ENCODE measurements at places on chromosomes 16 and 17. TPM values are rescaled to one million over a fixed set of nuclear protein-coding genes. Genes with fewer than 3 reads are reported as not detected.

The GP2 gene
- total RNA-seq: 9.1 TPM

The ACSM3 gene
- total RNA-seq: 22.6 TPM

DNA sequence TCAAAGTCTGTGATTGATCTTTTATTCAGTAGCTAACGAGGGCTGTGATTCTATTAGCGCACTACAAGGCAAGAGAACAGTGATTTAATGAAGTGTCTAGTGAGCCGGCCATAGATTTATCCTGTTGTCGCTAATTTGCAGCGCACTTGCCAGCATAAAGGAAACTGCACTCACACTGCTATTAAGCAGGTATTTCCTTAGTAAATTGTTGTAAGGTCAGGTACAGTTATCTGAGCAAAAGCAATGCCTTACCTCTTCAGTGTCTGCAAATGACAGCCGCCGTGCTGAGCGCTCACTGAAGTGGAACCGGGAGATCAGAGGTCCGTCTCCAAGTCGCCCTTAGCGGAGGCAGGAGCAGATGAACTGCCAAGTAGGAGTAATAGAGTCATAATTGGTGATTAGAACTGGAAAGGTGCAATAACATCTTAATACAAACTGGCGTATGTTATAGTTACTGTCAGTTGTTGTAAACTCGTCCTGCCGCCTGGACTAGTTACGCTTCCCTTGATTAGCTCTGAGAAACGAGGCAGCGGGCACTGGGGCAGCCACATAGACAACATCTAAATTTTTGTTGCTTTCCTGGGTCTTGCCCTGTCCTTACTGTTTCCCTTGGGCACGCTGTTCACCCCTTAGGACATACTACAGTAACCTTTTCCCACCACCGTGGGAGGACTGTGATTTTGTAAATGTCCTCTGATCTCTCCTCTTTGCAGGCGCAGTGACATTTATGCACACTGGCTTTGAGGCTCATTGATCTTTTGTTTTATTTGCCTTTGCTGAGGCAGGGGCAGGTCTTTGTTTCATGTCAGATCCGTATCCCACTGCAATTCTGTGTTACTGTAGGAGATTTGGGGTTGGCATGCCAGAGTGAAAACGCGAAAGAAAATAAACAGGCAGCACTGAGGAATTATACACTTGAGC lies 363.1 kb downstream of the WWOX start:
- DNase-seq: no peak

- no peak for DNase-seq
These were observed at the start of gene FADS6 for GRCh38 chr17:74892974-74893911. FADS6 (minus strand) TSS chr17:74893633; CDS start chr17:74893595, 38 bp downstream.

The MPV17L gene
- total RNA-seq: 7.6 TPM

DNA sequence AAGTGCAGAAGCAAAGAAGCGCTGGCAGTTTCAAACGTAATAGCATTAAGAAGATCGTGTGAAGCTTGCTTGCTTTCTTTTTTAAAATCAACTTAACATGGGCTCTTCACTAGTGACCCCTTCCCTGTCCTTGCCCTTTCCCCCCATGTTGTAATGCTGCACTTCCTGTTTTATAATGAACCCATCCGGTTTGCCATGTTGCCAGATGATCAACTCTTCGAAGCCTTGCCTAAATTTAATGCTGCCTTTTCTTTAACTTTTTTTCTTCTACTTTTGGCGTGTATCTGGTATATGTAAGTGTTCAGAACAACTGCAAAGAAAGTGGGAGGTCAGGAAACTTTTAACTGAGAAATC lies 17.4 kb upstream of the RAB11FIP4 start:
- DNase-seq: no peak

DNA sequence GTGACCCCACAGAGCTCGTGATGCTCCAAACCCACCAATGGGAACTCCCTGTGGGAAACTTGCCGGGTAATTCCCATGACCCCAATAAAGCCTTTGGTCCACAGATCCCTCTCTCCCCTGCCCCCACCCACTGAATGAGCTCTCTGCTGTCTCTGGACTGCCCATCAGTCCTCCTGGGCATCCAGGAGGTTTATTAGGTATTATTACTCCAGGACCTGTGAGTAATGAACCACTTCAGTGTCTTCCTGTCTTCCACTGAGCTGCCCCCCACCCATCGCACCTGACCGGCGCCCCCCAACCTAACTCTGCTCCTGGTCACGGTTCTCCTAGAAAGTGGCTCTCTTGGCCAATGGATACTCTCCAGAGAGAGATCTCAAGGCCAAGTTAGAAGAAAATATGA lies 28.7 kb upstream of the DNAH17 start:
- no peak for DNase-seq

The SOCS3 gene
- total RNA-seq: 16.9 TPM

DNA sequence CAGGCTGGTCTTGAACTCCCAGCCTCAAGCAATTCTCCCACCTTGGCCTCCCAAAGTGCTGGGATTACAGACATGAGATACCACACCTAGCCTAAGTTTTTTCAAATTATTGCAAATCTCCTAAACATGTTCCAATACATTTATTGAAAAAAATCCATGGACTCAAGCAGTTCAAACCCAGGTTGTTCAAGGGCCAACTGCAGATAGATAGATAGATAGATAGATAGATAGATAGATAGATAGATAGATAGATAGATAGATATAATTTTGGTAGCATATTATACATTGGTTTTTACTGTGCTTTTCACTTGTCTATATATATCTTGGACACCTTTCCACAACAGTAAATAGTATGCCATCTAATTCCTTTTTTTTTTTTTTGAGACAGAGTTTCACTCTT lies 20.9 kb upstream of the RBBP6 start:
- no peak for DNase-seq

The ADAT1 gene
- 51.9 TPM for total RNA-seq

GRCh38 chr16:1771188-1771863 lies at the start of gene NME3:
NME3 (minus strand) TSS chr16:1771543; CDS start chr16:1771534, 9 bp downstream.
- no peak for DNase-seq

The STXBP4 gene
- 23.7 TPM for total RNA-seq

DNA sequence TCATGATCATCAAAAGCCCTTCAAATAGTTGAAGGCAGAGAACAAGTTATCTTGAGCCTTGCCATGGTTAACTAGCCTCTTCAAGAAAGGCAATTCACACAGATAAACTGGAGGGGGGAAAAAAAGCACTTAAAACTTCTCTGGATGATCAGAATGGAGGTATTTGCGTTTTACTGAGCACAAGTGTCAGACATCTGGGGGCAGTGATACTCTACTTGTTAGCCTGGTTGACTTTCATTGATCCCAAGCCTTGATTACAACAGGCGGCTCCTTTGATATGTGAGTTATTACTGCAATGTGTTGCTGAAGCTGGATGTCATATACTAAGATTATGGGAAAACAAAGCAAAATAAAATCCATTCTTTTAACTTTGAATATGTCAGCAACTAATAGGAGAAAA lies 155.0 kb upstream of the HS3ST3A1 start:
- DNase-seq: no peak

The RHBDL1 gene
- 2.2 TPM for total RNA-seq

The RUNDC1 gene
- total RNA-seq: 19.7 TPM

The TMEM100 gene
- 21.4 TPM for total RNA-seq

DNA sequence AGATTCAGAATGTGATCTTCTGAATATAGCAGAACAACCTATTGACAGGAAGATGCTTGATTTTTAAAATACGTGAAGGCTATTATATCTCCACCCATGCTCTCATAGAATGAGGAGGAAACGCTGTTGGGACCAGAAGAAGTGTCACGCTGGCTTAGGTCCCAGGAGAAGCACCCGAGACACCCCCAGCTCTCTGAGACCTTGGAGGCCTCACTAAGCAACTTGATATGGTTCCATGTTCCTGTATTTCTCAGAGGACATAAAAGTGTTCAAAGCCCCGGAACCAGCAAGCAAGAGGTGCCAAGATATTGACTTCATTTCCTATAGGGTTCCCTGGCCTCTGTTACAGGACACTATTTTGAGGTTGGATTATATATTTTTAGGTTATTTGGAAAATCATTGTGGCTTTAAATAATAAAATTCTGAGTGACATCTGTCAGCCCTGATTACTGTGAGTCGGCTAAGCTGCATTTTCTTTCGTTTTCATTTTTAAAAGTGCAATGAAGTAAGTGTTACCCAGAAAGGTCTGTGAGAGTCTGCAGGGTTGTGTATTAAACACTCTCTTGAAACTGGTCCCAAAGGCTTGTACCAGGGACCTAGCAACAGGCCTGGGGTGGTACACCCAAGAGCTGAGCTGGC lies 400.0 kb downstream of the SOX9 start:
- no peak for DNase-seq

- DNase-seq: no peak
These were observed 34.5 kb downstream of the KCNJ16 start for GRCh38 chr17:70109497-70109896.

The NME4 gene
- total RNA-seq: 166 TPM

The UNC45B gene
- not detected for total RNA-seq

GRCh38 chr17:66524877-66525276 lies 222.5 kb downstream of the PRKCA start:
- no peak for DNase-seq

- no peak for DNase-seq
These were observed 22.7 kb downstream of the TRPV3 start for GRCh38 chr17:3534881-3535252.

The TEX19 gene
- total RNA-seq: 0.14 TPM

- no peak for DNase-seq
These were observed 25.7 kb downstream of the STAT5A start for GRCh38 chr17:42313773-42314566.

DNA sequence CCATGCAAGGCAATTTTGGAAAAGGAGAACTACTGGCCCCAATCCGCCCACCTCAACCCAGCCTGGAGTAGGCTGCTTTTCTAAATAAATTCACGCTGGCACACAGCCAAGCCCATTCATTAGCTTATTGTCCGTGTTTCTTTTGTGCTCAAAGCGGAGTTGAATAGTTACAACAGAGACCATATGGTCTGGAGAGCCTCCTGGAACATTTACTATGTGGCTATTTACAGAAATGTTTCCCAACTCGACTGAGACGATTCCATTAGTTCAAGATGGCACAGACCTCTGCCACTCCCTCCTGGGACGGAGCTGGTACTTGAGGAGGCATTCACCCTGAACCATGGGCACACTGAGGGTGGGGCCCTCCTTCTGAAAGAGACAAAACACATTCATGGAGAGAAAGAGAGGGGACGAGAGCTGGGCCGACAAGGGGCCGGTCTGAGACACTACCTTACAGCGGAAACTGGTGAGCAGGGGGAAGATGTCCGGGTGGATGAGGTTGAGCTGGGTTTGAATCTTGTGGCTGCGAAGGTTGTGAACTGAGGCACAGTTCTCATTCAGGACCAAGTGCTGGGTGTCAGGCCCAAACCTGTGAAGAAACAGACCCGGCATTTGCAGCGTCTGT lies 15.7 kb downstream of the ELAC2 start:
- no peak for DNase-seq

The FNDC8 gene
- not detected for total RNA-seq

GRCh38 chr16:10226141-10226986 lies 44.1 kb upstream of the GRIN2A start:
- DNase-seq: no peak

DNA sequence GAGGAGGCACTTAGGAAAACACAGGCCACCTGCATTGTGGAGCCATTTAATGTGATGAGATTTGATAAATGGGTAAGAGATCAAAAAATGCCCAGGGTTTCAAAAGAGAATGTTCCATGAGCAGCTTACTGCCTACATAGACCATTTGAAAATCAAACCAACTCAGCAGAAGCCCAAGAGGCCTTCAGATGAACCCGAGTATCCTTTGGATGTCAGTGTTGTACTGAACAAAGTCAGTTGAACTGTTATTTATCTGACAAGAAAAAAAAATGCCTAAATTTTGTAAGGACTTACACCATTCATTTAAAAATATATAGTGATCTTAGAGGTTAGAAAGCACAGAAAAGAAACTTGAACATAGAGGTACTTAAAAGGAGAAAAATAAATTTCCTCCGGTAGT lies 381.7 kb downstream of the ZFHX3 start:
- DNase-seq: no peak

DNA sequence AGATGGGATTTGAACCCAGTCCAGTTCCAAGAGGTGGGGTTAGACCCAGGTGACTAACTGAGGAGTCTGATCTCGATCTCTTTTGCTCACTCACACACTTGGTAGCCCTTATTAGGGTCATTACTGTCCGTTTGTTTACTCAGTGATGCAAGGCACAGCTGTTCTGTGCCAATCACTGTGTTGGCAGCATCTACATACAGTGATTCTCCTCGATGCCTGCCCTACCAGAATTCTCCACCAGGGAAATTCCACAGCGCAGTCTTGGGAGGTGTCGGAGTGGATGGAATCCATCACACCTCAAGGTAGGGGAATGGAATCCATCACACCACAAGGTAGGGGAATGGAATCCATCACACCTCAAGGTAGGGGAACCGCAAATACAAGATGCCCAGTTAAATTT lies 279.6 kb downstream of the MAF start:
- DNase-seq: no peak

The CD300E gene
- not detected for total RNA-seq

DNA sequence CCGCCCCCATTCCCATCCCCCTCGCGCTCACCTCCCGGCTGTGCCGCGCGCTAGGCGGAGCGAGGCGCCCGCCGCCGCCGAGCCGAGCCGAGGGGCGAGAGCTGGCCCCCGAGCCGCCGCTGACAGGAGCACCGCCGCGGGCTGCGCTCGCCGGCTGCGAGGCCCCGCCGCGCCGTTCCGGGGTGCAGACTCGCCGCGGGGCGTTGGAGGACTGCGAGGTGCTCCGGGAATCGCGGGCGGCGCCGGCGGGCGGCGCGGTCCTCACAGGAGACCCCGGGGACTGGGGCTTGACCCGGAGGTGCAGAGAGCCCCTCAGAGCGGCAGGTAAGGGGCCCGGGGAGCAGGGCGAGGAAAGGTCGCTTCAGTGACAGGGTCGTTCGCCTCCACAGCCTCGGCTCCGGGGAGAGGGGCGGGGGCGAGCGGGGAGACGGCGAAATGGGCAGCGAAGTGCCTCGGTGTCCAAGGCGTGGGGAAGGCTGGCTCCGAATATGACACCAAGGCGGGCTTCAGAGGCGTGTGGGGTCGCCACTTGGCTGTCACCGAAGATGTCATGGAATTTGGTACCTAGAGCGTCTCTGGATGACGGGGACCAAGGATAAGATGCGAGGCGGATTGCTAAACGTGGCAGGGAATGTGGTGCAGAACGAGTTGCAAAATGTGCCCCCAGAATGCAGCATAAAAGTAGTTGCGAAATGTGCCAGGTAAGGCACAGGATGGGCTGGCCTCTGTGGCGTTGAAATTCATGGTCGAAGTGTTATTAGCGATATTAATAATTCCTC lies 580 bp downstream of the TANC2 start:
- no peak for DNase-seq

The PGS1 gene
- total RNA-seq: 54.8 TPM

The LGALS3BP gene
- 154 TPM for total RNA-seq

The TANGO6 gene
- total RNA-seq: 13.0 TPM

DNA sequence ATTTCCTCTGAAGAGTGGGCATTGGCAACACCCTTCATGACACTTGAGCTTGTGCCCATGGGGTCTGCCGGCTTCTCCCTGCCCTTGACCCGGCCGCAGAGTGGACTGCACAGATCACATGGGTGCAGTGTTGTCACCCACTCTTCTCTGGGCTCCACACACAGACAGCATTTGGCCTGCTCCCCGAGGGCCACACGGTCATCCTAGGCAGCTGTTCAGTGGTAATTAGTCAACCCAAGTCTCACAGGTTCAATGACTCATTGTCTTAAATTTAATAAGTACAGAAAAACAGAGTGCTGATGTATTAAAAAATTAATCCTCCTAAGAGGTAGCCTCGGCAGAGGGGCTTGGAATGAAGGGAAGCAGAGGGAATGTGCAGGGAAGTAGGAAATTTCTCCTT lies 204.8 kb downstream of the MSI2 start:
- no peak for DNase-seq

- DNase-seq: no peak
These were observed 65.9 kb downstream of the CCT6B start for GRCh38 chr17:34895383-34895782.

All from type B pancreatic cell (in vitro differentiated cells).